ENCODE measurements at places on chromosomes 3 and 15.

DNA sequence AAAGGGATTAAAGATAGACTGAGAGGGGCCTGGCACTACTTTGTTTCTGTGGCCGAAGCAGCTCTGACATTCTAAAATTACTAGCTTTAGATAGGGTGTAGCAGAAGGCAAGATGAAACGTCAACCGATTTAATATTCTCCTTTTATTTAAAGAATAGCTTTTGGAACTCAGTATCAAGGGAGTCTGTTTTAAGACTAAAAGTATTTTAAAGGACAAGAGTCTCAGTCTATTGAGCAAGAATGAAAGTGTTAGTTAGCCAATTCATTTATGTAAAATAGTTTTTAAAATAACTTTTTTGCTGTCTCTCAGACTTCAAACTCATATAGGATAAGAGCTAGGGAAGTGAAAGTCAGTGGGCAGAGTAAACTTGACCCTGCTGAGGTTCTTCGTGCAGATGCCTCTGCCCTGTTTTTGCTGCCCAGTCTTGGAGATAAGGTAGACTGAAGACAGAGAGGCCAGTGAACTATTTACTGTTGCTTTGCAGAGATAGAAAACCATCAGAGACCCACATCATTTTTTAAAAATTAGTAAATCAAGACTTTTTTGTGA lies 1090.9 kb downstream of the ROBO2 start:
- DNase-seq, result no peak

- DNase-seq, result no peak
These were observed 765 bp upstream of the UBE2E2 start for GRCh38 chr3:23202203-23202920.

DNA sequence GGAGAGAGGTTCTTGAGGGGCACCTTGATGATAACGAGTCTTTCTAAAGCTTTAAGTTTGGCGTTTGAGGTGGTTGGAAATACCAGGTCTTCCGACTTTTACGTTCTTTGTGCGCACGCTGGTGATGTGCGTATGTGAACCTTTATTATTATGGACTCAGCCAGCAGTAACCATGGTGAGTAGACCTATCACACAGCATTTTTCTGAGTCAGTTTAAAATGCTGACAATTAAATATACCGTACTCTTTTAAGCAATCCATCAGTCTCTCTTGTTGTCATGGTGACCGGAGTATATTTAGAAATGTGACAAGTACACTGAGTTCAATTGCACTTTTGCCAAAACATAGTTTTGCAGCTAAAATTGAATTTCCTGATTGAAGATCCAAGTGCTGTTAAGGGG lies 172.2 kb downstream of the LPP start:
- no peak for DNase-seq

DNA sequence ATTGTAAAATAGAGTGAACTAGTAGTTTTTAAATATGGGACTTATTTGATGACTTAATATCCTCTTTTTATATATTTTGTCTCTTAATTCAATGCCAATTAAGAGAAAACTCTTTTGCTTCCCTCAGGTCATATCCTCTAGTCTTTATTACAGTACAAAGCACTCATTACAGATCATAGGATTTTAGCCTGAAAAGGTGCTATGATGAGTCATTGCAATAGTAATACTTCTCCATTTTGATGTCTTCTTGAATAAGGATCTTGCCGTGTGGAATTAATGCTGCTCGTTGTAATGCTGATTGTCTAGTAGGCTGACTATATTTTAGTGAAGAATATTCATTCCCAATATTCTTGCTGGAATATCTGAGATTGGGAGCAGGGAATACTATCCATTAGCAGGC lies 612.2 kb upstream of the GOLIM4 start:
- no peak for DNase-seq

DNA sequence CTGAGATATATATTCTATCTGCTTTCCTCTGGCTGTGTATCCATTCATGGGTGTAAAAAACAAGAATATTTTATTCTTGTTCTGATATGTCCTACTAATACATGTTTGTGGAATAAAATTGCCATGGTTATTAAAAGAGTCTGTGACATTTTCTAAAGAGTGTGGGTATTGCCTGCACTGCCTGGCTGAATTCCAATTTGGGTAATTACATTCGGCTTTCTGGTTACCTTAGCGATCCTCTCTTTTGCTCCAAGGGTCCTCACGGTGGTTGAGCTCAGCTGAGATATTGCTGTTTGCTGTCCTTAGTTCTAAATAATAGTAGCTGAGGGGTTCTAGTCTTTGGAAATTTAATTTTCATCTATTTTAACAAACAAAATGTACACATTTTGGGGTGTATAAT lies 301.4 kb upstream of the DNAJC19 start:
- no peak for DNase-seq

DNA sequence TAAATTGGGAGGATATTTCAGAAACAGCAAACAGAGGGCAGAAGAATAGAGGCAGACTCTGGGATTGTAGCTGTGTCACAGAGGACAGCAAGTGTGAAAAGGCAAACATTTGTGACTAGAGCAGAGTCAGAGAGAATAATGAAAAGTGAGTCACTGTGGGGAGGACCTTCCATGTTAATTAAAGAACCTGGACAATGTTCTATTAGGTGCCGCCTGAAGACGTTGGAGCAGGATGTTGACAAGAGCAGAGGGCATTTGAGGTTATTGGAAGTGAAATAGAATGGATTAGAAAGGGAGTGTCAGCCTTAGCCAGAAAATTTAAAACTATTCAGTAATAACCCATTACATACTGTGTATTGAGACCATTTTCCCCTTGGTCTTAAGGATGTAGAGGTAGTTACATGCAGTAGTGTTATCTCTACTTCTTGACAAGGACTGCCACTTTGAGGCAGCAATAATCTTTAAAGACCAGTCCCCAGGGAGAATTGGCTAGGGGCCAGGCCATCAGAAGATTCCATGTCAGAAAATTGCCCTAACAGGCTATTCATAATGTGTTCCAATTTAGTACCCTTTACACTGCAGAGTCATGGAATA lies 5.8 kb downstream of the ACKR2 start:
- no peak for DNase-seq

- no peak for DNase-seq
These were observed 149.6 kb downstream of the CHL1 start for GRCh38 chr3:346186-346585.

DNA sequence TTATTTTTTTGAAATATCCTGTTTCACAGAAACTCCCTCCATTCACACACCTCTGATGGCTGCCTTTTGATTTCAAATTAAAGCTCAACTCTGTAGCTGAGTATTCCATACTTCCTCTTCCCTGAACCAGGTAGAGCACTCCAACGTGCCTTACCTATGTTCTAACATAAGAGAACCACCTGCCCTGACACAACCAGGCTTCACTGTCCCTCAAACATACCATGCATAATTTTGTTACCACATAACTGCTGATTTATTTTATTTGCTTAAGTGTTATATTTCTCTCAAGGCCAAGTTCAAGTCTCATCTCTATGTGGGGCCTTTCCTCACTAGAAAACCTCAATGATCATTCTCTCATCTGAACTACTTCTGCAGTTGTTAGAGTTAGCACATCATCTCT lies 209.7 kb downstream of the P3H2 start:
- no peak for DNase-seq

GRCh38 chr15:88649753-88650551 lies 11.1 kb downstream of the ISG20 start:
- no peak for DNase-seq

DNA sequence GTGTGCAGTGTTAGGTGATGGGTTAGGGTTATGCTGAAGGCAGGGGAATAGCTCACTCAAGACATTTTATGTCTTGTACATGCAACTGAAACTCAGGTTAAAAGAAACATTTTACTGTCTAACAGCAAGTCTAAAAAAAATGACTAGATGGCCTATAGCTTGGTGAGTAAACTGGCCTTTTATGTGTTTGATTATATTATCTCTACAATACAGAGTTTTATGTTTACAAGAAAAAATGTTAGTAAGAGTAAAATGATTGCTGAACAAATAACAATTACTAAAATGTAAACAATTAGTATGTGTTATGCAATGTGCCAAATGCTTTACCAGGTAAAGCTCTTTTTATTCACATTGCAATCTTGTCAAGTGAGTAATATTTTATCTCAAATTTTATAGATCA lies 1039.6 kb downstream of the ROBO2 start:
- DNase-seq, result no peak

- DNase-seq, result no peak
These were observed 1.2 kb upstream of the LINGO1 start for GRCh38 chr15:77633913-77634265.

- no peak for DNase-seq
These were observed 177.8 kb downstream of the WNT5A start for GRCh38 chr3:55309336-55309735.
